ENCODE measurements at places on chromosomes 13 and 19.

DNA sequence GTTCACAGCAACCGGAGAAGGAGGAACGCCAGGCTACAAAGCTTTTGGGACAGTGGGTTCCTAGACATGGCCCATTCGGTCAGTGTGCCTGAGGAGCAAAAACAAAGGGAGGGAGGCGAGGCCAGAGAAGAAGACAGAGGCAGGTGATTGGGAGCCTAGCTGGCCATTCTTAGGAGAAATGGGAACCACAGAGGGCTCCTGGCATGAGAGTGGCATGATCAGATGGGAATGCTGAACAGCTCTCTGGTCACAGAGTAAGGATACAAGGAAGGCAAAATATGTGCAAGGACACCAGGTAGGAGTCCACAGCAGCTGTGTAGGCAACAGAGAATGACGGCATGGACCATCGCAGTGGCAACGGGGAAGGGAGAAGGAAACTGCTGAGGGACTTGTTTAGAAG lies 82.4 kb downstream of the EFNB2 start:
- no peak for DNase-seq

DNA sequence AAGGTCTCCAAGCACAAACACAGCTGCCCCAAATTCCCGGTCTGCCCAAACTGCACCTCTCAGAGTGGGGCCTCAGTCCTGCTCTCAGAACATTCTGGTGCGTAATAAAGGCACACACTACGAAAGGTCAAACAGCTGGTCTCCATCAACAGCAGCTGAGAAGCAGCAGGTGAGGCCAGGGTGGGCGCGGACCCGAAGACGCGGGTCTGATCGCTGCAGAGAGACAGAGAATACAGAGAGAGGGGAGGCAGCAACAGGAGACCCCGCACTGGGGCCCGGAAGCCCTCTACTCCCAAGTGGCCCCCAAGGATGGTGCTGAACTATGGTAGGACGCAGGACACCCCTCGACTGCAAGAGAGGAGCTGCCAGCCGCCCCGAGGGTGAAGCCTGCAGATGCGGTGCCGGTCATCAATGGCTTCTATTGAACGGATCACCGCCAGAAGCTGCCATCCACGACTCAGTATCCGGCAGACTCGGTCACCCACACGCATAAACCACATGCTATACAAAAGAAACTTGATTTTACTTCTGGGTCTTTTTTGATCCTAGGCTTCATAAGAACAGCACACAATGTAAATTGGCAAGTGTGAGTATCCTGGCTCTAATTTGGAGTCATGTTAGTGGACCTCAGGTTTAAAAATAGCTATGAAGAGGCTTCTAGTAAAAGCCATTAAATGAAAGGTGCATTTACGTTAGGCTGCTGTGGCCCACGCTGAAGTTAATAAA lies 33.4 kb downstream of the STK24 start:
- DNase-seq, result no peak

- DNase-seq, result no peak
Observed at GRCh38 chr19:41887711-41888382, 4.9 kb downstream of the ARHGEF1 start.

DNA sequence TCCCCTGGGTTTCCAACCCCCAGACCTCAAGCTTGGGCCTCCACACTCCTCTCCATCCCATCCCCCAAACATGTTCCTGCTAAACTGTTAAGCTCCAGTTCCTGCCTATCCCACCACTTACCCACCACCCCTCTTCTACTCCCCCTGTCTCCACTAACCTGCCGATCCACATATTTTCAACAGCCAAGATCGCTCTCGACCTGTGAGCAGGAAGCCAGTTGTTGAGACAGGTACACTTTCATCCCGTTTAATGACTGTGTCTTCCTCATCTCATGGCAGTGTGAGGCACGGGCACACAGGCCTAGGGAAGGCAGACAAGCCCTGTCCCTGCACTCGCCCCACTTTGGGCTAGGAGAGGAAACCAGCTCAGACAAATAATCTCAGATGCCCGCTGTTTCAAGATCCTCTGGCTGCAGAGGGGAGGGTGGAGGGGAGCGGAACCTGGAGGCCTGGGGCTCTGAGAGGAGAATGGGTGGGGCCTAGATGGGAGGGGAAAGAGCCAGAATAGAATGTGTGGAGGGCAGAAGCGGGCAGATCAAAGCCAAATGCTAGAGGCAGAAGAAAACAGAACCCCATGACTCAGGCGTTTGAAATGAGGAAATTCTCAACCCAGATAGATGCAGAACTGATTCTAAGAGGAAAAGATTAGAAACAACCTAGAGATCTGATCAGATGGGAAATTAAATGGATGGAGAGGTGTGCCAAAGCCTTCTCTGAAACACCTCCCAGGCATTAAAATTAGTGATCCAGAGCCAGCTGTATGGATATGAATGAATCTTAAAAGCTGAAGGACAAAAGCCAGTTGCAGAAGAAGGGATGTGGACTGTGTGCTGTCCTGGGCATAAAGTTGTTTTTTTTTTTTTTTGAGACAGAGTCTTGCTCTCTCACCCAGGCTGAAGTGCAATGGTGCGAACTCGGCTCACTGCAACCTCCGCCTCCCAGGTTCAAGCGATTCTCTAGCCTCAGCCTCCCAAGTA lies 16.9 kb upstream of the CYP2S1 start:
- DNase-seq, result peak; percentile 75

Measured in cardiac muscle cell (in vitro differentiated cells and primary cell).